Effector CD4-positive, alpha-beta T cell (primary cell): ENCODE measurements at places on chromosomes 11 and 22.

DNA sequence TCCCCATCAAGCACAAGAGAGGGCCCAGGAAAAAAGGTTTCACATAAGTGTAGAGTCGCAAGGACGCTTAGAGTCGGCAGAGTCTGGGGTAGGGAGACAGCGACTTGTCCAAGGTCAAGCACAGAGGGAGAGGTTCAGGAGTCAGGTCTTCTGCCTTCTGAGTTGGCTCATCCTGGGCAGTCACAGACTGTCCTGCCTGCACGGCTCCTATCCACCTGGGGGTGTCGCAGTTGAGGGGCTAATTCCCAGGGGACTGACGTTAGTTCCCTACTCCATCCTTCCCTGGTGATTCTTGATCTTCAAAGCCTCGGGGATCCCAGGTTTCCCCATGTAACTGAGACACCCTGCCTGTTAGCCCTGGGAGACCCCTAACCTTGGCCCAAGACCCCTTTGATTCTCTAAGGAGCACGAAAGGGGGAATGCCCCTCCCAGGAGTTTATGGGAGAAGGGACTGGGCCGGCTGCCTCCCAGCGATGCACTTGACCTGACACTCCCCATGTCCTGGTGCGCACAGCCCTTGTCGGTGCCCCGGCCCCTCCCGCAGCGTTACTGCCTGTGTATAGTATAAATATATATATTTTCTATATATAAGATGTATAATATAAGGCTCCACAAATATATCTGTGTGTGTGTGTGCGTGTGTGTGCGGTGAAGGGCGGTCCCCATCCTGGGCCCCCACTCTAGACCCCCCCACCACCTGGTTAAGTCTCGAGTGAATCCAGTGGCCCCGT, 14.7 kb upstream of the TAB1 start:
- DNase-seq = no peak

- no peak for DNase-seq
These were observed 11.2 kb downstream of the MCAM start for GRCh38 chr11:119305556-119306372.

- no peak for DNase-seq
These were observed 31.7 kb upstream of the CXCR5 start for GRCh38 chr11:118851970-118852369.

GRCh38 chr11:119266063-119266462, 50.9 kb downstream of the MCAM start:
- DNase-seq = no peak

DNA sequence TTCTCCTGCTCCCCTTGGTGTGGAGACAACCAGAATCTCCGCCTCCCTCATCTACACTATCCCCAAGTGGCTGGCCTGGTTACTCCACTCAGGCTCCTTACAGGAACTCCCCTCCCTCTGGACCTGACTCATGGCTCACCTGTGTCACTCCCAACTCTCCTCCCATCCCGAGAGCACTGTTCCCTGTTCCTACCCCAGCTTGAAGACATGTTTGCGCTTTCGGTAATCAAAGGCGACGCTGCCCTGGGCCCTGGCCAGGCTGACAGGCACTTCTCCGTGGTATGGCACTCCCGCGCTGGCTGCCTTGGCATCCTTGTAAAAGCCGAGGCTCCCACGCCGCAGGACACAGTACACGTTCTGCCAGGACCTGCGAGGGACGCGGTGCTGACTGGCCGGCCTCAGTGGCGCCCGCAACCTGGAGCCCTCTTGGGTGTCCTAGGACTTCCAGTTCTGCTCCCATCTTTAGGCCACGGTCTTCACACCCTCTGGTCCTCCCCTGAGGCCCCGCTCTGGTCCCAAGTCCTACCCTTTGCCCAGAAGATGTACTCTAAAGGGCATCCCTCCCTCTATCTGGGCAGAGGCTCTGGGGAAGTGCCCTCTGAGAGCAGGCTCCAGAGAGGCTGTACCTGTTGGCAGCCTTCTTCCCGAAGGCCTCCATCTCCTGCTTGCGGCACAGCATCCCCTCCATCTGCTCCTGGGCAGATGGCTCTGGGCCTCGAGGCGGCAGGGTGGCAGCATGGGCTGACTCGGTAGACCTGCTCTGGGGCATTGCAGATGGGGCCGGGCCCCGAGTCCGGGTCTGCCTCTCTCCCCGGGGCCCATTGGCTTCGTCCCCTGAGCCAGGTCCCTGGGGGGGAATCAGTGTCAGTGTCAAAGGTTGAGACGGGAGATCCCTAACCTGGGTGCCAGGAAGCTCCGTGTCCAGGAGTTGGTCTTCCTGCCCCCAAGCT, 9.4 kb upstream of the RBM4B start:
- DNase-seq = no peak

DNA sequence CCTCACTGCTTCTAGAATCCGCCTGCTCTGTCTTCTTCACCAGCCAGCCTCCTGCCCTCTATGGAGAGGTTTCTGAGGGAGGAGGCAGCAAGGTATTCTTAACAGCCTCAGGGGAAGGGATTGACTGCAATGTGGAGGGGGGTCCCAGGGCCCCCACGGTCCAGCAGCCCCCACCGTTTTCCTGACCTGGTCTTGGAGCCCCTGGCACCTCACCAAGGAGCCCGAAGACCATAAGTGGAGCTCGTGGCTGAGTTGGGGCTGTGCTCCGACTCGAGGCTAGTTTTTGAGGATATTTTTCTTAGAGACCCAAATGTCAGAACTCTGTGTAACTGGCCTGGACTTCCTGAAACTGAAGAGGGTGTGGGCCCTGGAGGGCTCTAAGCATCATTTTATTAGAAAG, 590.0 kb downstream of the BRD1 start:
- no peak for DNase-seq

GRCh38 chr22:47198801-47199251, 436.4 kb downstream of the TBC1D22A start:
- DNase-seq = no peak

DNA sequence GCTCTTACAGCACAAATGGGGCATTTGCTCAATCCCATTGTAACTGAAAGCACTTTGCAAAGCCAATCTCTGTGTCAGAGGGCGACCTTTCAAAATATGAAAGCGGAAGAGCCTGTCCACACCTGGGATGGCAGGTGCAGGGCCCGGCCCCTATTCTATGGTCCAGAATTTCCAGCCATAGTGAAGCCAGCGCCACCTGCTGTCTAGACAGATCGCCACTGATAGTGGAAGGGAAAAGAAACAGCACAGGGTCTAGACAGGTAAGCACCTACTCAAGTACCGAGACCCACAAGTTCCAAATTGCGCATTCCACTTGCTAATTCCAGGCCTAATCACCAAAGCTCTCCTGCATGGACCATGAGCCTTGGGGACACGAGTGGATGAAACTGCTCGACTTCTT, 141.4 kb downstream of the NTM start:
- no peak for DNase-seq

DNA sequence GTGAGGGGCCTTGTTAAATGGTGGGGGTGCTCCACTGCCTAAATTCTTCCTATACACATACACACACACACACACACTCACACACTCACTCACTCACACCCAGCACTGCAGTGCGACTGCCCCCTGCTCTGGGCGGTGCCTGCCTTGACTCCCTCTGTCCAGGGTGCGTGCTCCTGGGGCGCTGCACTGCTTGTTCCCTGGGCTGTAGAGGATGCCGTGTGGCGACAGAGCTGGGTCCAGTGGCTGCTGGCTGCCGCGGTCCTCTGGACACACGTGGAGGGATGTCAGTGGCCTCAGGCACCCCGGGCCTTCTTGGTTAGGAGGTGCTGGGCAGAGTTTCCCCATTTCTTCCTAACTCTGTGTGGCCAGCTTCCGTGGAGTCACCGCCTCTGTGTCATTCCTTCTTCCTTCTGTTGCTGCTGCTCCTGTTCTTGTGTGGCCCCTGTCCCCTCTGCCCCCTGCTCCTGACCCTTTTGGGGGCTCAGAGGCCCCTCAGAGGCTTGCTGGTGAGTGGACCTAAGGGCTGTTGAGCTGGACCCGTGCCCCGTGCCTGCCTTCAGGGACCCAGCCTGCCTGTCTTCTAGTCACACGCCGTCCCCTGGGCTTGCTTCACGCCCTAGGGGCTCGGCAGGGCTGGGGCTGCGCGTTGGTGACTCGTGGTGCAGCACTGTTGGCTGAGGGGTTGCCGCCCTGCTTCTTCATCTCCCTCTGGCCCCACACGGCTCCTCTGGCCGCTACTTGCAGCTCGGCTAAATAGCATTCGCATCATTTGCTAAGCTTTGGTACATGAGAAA, 147.0 kb downstream of the TBC1D22A start:
- no peak for DNase-seq

DNA sequence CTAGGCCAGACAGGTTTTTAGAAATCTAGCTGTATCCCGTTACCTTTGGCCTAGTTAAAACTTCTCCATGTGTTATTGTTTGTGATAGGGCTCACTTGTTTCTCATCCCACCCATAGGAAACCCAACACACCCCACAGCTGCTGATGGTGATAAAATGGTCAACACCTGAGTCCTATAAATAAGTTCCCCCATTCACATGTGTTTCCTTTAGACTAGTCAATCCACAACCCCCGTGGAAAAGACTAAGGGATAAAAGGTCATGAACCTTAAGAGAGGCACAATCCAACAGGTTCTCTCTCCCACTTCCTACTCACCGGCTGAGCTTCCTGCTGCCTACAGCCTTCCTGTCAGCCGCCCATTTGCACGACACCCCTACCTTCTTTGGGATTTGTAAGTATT, 768.4 kb downstream of the JRKL start:
- DNase-seq = no peak

DNA sequence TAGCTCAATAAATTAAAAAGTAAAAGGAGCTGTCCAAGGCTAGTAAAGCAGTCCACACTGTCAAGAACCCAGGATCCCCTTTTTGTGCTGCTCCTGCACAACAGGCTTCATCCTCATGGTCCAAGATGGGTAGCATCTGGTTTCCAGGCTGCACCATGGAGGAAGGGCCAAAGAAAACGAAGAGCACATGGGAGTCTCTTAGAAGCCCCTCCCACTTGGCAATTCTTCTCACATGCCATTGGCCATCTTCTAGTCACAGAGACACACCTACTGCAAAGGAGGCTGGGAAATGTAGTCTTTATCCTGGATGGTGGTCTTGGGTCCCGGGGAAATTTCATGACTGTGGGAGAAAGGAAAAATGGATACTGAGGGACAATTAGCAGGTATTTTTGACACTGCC, 37.8 kb downstream of the PRR5L start:
- DNase-seq = no peak

GRCh38 chr11:45267052-45267451, 19.1 kb downstream of the SYT13 start:
- no peak for DNase-seq

DNA sequence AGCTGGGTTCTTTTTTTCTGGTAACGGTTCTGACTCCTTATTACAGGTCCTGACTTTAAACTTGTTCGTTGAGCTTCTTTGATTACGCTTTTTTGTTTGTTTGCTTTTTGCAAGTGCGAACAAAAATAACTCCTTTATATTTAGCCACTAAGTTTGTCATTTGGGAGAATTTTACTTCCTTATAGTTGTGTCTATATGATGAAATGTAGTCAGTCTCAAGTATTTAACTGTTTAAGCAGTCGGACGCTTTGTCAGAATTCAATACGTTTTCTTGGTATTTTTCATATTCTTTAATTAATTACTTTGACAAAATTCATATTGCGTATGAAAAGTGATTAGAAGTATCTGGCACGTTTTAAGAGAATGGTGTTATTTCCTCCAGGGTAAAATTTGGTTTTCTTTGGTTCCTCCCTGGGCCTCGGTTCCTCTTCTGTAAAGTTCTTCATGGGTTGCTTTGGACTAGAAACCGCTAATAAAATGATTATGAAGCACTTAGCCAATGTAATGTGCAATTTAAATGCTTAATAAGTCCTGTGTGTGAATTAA, 1.3 kb downstream of the CBL start:
- DNase-seq = no peak

- no peak for DNase-seq
These were observed 845 bp downstream of the RBM7 start for GRCh38 chr11:114401311-114401710.
